ENCODE measurements at places on chromosomes 13 and 19.

- no peak for DNase-seq
These were observed 31.4 kb downstream of the NFIX start for GRCh38 chr19:13026462-13027370.

DNA sequence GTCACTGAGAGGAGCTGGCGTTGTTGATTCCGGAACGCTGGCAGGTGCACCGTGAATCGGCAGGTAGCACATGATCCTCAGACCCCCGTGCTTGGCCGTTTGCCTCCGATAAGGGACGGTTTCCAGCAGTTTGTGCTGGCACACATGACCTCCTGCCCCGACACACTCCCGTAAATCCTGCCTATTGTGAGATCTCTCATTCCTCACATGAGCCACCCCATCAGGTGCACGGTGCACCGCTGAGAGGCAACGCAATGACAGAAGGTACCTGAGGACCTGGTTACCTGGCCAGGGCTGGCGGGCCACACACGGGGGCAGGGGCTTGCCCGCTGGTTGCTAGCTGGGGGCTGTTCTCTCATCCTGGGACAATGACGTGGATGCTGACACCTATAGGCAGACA is 2.1 kb upstream of the ADPRHL1 start:
- DNase-seq = no peak

DNA sequence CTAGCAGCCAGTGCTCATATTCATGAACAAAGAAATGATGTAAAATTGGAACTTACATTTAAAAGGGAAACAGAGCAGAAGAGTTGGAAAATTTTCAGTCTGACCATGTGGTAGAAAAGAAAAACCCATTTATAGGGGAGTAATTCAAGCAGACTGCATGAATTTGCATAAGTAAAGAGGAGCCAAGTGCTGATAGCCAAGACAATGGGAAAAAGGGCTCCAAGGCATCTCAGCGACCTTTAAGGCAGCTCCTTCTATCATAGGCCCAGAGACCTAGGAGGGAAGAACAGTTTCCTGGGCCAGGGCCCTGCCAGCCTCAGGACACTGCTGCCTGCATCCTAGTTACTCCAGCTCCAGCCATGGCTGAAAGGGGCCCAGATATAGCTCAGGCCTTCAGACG is 7.5 kb downstream of the DNAJC3 start:
- DNase-seq = no peak

DNA sequence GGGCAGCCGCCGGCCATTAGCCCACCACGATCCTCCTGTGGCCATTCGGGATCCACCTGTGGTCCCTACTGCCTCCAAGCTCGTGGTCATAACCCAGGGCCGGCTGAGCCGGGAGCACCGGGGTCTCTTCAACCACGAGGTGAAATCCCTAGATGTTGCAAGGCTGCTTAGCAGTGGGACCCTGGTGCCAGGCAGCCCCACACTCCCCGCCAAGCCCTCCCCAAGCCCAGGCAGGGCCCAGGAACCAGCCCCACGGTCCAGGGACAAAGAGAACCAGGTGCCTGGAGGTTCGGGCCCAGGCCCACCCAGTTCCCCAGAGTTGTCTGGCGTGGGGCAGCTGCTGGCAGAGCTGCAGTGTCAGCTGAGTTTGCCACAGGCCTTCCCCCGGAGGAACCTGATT is 3.4 kb upstream of the TMEM145 start:
- no peak for DNase-seq

GRCh38 chr13:112042496-112042895 is 24.5 kb upstream of the SOX1 start:
- no peak for DNase-seq

- DNase-seq = no peak
These were observed 254.2 kb downstream of the GPC5 start for GRCh38 chr13:91652404-91653301.
